NCI-H226 (cell line): ENCODE measurements at places on chromosomes 6 and 20.

DNA sequence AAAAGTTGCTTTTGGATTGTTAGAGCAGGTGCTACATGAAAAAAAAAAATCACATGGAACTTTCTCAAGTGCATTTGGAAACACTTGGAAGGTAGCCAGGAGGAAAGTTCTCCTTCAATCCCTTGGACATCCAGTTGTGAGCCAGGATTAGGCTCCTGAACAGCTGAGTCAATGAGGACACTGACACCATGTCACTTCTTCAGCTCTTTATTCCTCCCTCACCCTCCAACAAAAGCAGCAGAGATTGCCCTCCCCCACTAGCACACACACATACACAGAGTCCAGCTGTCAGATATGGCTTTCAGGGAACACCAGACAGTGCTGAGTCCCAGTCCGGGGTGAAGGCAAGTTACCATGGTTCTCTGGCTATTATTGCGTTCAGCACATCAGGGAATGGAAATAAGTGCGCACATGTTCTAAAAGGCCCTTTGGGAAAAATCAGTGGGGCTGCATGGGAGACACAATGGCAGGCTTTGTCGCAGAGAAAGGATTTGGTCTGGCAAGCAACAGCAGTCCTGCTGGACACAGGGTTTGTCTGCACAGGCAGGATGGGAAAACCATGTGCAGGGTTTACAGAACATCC, 124.7 kb upstream of the MARCKS start:
- DNase-seq = no peak

DNA sequence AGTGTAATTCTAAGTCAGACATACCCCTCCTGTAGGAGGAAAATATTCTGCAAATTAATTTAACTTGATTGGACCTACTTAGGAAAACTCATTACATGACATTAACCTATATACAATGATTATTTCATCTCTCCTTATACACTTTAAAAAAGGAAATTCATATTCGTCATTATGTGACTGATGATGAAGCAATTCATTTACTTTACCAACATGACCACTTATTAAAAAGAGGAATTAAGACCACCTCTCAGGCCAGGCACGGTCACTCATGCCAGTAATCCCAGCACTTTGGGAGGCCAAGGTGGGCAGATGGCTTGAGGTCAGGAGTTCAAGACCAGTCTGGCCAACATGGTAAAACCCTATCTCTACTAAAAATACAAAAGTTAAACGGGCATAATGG, 11.6 kb downstream of the AKIRIN2 start:
- DNase-seq = no peak

DNA sequence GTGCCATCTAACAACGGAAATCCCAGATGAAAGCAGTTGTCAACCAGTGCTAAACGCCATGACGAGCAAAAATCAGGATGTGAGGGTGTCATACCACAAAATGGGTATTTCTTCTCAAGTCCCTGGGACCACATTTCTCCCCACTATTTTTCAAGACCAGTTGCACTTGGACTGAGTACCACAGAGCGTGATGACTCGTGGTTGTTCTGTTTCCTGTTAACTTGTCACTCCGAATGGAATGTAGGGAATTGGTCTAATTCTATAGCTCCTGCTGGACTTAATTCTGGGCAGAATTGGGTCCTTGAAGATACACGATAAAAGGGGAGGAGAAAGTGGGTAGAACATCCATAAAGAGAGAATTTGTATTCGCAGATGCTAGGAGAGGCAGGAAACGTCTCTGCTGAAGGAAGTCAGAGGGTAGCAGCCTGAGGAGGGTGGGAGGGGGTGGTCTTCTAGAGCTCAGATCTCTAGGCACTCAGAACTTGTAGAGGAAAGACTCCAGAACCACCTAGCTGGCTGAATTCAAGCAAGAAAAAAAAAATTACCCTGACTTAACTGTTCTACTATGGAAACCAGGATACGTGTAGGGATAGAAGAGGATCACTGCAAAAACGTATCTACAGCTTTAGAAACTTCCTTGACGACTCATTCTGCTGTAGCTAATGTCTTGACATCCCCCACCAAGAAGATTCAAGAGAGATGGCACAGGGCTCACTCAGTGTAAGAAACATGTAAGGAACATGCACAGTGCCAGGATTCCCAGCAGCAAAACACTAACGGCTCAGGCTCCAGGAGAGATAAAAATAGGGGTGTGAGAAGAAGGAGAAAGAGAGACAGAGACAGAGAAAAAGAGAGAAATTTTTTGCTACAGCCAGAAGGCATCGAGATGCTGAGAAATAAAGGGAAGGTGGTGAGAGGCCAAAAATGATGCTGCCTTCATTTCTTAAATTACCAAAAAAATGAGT, 494.7 kb downstream of the CD83 start:
- DNase-seq = peak; percentile 23

DNA sequence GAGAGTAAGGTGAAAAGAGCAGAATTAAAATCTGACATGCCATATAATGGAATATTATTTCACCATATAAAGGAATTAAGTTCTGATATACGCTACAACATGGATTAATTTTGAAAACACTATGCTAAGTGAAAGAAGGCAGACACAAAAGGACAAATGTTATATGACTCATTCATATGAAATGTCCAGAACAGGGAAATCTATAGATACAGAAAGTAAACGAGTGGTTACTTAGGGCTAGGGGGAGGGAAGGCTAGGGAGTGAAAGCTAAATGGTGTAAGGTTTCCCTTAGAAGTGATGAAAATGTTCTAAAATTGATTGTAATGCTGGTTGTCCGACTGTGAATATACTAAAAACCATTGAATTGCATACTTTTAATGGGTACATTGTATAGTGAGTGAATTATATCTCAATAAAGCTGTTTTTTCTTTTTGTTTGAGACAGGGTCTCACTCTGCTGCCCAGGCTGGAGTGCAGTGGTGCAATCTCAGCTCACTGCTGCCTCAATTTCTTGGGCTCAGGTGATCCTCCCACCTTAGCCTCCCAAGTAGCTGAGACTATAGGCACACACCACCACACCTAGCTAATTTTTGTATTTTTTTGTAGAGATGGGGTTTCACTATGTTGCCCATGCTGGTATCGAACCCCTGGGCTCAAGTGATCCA, 8.2 kb downstream of the PRPH2 start:
- DNase-seq = peak; percentile 45

GRCh38 chr6:111070105-111071005, 16.9 kb upstream of the SLC16A10 start:
- no peak for DNase-seq

GRCh38 chr6:170097505-170098427, 193.1 kb downstream of the DLL1 start:
- DNase-seq = no peak

GRCh38 chr20:9500121-9500520, 14.3 kb upstream of the LAMP5 start:
- DNase-seq = no peak

- DNase-seq = no peak
These were observed 274.9 kb downstream of the PRL start for GRCh38 chr6:22021966-22022365.

GRCh38 chr6:151196555-151196954, 43.2 kb upstream of the AKAP12 start:
- DNase-seq = no peak

DNA sequence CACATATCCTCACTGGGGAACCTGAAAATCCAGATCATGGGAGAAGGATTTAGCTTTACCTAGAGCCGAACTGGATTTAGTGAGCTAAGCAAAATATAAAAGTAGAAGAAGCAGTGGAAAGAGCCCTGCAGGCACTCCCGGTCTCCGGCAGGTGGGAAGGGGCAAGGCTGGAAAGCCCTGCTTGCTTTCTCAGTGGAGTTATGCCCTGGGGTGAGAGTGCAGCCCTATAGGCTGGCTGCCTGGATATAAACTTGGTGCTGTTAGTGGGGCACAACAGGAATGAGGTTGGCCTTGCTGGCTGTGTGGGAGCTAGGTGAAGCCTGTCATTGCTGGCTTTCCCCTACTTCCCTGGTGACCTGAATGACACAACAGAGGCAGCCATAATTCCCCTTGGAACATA, 122.0 kb downstream of the CDK19 start:
- DNase-seq = no peak

DNA sequence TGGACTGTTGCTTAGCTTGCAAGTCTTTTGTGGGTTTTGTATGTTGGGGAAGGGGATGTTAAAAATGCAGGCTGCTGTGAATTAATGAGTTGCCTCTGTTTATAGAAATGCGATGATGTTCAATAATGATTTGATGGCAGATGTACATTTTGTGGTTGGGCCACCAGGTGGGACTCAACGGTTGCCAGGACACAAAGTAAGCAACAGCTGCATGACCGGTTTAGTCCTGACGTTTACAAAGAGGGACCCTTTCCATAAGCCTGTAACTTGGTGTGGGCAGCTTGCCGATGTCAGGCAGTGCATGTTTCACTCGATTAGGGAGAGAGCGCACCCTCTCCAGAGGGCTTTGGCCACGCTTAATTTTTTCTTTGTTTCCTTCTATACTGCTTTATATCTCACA, 1.3 kb downstream of the BTBD3 start:
- no peak for DNase-seq

DNA sequence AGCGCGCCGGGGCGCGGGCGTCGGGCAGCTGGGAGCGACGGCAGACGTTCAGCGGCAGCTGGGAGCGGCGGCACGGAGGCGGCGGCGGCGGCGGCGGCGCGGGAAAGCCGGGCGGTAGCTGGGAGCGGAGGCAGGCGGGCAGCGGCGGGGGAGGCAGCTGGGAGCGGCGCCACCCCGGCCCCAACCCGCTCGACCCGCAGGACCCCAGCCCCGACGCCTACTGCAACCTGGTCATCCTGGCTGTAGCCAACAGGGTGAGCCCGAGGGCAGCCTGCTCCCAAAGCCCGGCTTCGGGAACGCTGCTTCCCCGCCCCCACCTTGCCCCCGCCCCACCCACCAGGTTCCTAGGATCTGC, 8.9 kb downstream of the CCM2L start:
- DNase-seq = no peak

GRCh38 chr6:132464538-132465256, 48.2 kb downstream of the STX7 start:
- peak; percentile 32 for DNase-seq

DNA sequence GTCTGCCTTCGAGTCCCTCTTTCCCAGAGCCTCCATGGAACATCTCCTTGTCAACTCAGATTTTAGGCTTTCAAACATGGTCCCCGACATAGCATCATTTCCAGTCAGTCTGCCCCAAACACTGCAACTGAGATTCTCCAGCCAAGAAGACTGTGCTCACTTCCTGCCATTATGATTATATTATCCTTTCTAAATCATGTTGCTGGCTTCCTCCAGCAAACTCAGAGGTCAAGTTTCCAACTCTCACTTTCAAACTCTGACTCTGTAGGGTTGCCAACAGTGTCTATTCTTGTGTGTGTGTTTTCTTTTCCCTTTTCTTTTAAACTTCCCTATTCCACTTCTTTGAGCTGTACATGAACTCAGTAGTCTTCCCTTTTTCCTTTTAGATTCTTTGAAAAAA, 61.2 kb upstream of the TRAF3IP2 start:
- DNase-seq = no peak
